ENCODE measurements at places on chromosomes 2 and 18.
A peak's percentile ranks its signal among the peaks of the same experiment; 100 is the strongest.

GRCh38 chr2:71526141-71526540, 72.8 kb downstream of the DYSF start:
- DNase-seq, result no peak

DNA sequence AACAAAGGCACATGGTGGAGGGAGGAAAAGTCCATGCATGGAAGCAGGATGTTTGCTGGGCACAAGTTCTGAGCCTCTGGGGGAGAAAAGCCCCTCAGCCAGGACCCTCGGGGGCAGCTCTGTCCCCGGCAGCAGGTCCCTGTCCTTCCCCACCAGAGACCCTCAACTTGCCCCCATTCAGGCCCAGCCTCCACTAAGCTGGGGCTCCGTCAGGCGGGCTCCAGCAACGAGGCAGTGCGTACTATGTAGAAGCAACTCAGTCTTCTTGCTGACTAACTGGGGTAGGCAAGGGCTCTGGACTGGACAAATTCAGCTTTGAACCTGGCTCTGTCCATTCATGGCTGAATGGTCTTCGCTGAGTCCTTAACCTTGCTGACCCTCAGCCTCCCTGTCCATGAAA, 23.0 kb downstream of the CFAP65 start:
- no peak for DNase-seq

DNA sequence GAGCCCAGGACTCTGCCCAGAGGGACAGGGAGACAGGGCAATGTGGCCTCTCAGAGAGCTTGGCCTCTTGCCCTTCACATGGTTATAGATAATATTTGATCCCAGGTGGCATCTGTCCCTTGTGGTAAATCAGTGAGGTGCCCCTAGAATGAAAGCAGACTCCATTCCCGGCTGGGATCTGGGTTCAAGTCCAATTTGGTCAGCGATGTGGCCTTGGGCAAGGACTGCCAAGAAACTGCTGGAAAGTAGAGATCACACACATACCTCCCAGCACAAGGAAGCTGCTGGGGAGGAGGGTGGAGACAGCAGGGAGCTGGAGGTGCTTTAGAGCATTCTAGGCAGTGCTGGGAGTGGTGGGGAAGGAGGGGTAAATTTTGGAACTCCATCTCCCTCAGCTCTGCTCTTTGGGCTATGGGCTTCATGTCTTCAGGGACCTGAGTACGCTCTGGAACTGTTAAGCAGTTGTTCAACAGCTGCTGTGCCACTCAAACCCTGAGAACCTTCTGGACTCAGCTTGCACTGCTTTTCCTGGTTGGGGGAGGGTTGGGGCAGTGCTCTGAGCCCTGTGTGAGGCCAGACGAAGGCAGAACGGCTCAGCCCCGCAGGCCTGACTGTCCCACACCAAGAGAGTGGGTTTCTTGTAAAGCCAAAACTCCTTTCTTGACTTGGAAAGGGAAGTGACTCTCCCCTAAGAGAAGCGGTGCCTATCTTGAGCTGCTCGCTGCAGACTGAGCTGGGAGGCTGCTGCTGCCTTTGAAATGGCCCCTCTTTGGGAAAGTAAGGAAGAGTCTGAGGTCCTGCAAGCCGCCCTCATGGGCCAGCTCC, 23.0 kb downstream of the INPP5D start:
- no peak for DNase-seq

DNA sequence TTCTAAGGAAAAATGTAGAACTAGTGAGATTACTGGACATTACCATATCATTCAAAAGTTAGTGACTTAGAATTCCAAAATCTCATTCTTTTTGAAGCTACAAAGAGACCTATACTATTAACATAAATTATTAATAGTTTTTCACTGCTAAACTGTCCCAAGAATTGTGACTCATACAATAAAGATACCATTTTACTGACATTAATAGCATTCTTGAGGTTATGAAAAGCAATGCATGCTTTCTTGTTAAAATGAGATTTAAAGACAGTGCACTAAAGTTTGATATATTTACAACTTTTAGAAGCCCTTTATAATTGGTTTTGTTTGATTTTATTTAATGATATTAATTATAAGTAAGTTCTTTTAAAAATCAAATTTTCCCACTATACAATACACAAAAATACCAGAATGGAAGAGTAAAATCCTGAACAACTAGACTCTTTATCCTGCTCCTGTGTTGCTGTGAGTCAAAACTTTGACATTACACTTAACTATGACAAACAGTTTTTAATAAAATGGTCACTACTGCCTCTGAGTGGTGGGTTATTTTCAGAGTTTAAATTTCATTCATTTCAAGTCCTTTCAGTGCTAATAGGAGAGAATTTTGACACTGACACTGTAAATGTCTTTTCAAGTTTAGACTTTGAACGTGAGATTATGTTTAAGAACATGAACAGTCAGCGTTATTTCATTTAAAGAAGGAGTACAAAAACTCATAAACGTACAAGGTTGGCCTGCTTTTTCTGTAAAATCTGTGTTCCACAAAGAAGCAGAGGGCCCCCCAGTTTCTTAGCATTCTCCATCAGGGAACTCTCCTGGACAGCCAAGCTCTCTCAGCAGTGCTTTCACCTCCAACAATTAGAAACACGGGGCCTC, 54.5 kb downstream of the FAM124B start:
- DNase-seq, result no peak

GRCh38 chr2:23637011-23637778, 252.2 kb downstream of the KLHL29 start:
- peak; percentile 90 for DNase-seq

- no peak for DNase-seq
Measured at GRCh38 chr2:28035816-28036215, 145.3 kb downstream of the BABAM2 start.

- no peak for DNase-seq
Measured at GRCh38 chr18:68915061-68915460, 117.2 kb downstream of the CCDC102B start.

GRCh38 chr18:5693699-5694294, 150.0 kb upstream of the EPB41L3 start:
- DNase-seq, result no peak

- DNase-seq, result no peak
Measured at GRCh38 chr18:64401268-64402060, 252.6 kb upstream of the LINC00305 start.

GRCh38 chr2:220076734-220077133, 449.3 kb downstream of the SLC4A3 start:
- DNase-seq, result no peak

GRCh38 chr2:7438855-7439254, 521.6 kb downstream of the RNF144A start:
- no peak for DNase-seq

- no peak for DNase-seq
Measured at GRCh38 chr2:41847744-41848441, 199.9 kb upstream of the PKDCC start.

DNA sequence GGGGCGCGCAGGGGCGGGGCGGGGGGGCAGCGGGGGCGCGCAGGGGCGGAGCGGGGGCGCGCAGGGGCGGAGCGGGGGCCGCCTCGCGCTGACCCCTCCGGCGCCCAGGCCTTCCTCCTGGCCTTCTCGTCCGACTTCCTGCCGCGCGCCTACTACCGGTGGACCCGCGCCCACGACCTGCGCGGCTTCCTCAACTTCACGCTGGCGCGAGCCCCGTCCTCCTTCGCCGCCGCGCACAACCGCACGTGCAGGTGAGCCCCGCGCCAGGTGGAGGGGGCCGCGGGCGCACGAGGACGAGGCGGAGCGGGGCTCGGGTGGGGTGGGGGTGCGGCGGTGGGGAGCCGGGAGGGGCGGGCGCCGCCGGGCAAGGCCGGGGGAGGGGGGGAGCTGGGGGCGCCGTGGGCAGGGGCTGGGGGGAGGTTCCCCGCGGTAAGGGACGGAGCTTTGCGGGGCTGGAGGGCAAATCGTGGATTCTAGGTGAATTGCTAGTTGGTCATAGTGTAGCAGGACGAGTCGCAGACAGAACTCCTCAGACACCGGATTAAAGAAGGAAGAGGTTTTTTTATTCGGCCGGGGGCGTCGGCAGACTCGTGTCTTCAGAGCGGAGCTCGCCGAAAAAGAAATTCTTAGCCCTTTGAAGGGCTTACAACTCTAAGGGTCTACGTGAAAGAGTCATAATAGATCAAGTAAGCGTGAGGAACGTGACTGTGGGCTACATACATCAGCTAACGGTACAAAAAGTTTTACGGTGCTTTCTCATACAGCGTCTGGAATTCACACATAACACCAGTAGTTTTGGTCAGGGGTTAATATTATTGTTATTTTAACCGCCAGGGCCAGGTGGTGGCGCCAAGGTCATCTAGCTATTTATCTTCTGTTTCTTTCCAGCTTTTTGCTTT, 29.9 kb downstream of the ANO7 start:
- DNase-seq, result peak; percentile 71

GRCh38 chr2:145411493-145411892, 891.6 kb upstream of the ZEB2 start:
- DNase-seq, result no peak

- no peak for DNase-seq
Measured at GRCh38 chr18:23114171-23114881, 21.0 kb upstream of the CABLES1 start.

- no peak for DNase-seq
Measured at GRCh38 chr2:28305202-28305601, 87.5 kb upstream of the FOSL2 start.

- peak; percentile 33 for DNase-seq
Measured at GRCh38 chr18:686339-687111, 25.9 kb downstream of the ENOSF1 start.

DNA sequence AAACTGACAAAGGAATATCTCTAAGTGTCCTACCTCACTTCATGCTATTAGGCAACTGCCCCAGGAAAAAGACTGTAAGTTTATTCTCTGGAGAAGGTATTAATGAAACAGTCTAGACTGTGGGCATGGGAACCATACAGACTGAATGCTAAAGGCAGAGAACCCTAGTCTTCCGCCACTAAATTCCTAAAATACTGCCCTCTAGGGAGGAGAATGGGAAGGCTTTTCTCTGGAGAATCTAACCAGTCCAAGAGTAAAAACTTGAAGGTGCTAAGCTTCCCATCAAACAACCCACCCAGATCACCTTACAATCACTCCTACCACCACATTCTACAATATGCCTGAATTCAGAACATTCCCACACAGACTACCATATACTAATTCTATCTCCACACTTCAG, 3.4 kb downstream of the SRBD1 start:
- no peak for DNase-seq

GRCh38 chr2:127576433-127577207, 41.1 kb downstream of the MYO7B start:
- peak; percentile 73 for DNase-seq

GRCh38 chr2:48116497-48116896, 210.2 kb upstream of the FBXO11 start:
- no peak for DNase-seq

GRCh38 chr2:230891064-230891463, 26.3 kb downstream of the ITM2C start:
- DNase-seq, result no peak

DNA sequence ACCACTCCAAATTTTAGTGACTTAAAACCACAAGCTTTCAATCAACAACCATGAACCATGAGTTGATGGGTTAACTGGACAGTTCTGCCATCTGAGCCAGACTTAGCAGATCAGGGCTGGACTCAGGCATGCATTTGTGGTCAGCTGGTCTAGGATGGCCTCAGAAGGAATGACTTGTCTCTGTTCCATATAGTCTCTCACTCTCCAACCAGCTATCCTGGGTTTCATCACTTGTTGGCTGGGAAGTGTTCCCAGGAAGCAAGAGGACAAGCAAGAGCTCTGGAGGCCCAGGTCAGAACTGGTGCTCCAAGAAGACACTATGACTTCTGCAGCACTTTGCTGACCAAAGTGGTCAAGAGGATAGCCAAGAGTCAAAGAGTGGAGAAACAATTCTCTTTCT, 17.5 kb upstream of the MAP3K20 start:
- no peak for DNase-seq

DNA sequence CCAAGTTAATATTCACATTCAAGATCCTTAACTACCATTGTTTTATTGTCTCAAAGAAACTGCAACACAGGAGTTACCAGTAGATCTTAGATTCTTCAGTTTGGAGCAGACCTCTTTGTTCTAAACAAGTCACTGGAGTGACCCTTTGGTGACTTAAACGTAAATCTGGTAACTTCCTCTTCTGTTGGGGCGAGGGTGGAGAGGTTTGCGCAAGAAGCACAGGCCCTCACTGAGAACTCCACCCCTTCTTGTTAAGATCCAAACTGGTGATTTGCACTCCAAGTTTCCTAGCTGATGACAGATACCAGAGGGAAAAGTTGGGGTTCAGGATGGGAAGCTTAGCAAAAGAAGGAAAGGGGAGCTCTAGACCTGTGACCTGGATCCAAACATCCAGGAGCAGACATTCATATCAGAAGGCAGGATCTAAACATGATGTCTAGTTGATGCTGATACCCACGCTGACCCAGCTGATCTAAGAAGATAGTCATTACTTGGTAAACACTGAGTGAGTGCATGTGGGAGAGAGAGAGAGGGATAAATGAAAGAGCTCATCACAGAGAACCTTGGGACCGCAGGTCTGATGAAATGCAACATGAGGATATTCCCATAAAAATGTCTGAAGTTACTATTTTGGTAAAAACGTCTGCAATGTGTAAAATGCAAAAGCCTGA, 256.0 kb downstream of the CDH20 start:
- DNase-seq, result no peak

- no peak for DNase-seq
Measured at GRCh38 chr2:161134547-161135518, 25.4 kb upstream of the TANK start.

GRCh38 chr18:997499-997898, 92.8 kb downstream of the ADCYAP1 start:
- DNase-seq, result no peak

DNA sequence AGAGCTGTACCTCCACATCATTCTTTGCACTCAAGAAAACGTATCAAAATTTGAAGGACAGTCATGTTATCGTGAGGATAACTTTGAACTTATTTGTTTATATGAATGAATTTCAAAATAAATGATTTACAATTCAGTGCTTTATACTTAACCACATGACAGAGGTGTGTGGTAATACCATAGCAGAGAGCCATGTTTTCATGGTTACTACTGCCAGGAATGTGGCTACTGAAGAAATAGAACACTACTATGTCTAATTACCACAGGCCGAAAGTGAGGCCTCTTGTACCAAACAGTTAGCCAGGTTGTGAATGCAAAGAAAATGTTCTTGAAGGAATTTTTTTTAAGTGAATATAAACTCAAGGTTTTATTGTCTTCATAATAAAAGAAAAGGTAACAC, 49.2 kb downstream of the AAK1 start:
- no peak for DNase-seq

- DNase-seq, result no peak
Measured at GRCh38 chr2:235527806-235528469, 34.1 kb downstream of the AGAP1 start.

DNA sequence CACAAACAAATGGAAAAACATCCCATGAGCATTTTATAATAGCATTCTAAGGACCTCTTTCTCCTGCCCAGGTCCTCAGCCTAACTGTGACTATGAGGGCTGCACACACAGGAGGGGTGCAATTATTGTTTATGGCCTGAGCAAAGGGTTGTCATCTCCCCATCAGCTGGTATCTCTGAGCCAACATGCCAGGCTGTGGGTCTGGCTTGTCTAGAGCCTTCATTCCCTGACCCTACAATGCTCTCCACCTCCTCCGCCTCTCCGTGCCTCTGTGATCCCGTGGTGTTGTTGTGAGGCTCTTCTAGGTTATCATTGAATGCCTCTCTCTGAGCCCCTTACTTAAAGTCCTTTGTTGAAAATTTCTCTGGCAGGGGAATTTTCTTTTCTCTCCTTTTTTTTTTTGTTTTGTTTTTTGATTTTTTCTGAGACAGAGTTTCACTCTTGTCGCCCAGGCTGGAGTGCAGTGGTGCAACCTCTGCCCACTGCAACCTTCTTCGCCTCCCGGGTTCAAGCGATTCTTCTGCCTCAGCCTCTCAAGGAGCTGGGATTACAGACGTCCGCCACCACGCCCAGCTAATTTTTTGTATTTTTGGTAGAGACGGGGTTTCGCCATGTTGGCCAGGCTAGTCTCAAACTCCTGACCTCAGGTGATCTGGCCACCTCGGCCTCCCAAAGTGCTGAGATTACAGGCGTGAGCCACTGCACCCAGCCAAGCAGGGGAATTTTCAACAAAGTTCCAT, 126.4 kb downstream of the SMAD7 start:
- no peak for DNase-seq

Data from BE2C (cell line).